ENCODE measurements at places on chromosomes 2 and 18.
A peak's percentile ranks its signal among the peaks of the same experiment; 100 is the strongest.

DNA sequence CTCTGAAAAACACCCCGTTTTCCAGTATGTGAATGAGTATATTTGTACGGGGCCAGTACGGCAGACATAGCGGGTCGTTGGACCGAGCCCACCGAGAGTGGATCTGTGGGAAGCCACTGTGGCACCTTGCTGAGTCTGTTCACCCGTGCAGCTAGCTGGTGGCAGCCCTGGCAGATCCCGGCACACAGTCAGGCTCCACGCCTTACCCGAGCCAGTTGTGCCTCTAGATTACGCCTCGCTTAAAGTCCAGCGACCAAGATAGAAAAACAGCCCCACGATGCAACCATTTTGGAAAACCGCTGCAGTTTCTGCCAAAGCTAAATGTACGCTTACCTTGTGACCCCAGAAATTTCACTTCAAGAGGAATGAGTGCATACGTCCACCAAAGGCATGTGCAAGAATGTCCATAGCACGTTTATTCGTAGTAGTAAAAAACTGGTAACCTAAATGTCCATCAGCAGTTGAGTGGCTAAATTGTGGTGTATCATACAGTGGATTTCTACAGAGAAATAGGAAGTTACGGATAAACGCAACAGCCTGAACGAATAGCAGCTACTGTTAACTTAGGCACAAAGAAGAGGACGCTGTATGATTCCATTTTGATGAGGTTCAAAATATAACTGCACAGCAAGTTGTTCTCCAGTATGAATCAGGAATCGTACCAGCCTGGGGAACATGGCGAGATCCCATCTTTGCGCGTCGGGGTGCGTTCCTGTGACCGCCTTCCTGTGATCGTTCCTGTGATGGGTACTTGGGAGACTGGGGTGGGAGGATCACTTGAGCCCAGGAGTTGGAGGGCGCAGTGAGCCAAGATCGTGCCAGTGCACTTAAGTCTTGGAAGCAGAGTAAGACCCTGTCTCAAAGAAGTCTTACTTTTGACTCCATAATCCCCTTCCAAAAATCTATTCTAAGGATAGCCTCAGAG is 688 bp upstream of the WDR33 start:
- DNase-seq: no peak

DNA sequence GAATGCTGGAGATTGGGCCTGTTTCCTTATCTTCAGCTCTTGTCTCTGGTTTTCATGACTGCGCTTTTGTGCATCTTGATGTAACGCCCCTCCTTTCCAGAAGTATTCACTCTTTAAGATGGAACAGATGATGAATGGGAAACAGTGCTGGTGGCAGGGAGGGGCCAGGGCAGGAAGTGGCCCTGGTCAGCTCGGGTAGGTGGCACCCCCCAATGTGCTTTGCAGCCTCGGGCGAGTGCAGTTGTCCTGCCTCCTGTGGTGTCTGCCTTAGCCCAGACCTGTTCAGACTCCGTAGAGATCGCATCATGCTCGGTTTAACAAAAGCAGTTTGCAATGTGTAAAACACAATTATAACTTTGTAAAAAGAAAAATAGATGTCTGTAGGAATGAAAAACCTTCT is 17.0 kb upstream of the MGAT4A start:
- no peak for DNase-seq

DNA sequence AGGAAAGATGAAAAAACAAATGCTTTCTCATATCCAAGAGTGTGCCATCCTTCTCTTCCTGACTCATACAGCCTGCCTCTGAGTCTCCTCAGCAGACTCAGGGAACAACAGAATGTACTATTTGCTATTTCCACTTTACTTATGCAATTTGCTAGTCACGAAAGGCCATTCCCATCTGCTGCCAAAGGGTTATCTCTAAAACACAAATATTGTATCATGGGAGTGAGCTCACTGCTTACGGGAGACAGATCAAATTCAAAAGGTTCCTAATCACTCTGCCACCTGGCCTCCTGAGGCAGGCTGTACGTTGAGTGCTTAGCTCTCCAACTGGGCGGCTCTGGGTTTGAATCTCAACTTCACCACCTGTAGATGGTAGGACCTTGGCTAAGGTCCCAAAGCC is 92.0 kb downstream of the GAREM1 start:
- DNase-seq: peak; percentile 67

DNA sequence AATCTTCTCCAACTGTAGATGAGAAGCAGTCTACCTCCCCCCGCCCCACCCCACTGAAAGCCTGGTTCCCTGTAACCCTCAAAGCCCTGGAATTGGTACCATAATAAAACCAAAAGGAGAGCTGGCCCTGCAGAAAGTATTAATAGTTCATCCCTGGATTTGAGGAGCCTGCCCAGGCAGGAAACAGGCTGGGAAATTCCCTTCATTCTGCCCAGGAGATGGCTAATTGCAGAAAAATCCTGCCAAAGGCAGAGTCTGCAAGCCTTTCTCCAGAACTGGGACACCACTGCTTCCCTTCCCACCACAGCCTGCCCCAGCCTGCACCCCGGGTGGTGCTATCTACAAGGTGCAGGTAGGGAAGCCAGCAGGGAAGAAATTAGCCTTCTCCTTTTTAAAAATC is 16.3 kb downstream of the GKN2 start:
- DNase-seq: no peak

DNA sequence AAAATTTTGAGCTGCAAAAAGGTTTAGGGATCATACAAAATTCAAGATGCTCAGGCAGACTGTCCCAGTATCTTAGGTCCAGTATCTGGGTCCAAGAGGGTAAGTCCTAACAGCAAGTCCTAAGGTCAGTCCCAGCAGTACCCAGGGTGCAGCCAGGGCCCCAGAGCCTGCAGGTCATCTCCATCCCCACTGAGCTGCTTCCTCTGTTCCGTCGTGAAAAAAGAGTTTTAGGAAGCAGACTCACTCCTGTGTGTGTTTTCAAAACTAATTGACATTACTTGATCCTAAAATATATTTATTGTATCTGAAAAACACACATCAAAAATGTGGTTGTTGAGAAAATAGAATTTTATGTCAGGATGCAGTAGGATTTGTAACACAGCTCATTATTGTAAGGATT is 69.9 kb upstream of the ALKAL2 start:
- no peak for DNase-seq
